ENCODE measurements at places on chromosomes 2 and 18.

DNA sequence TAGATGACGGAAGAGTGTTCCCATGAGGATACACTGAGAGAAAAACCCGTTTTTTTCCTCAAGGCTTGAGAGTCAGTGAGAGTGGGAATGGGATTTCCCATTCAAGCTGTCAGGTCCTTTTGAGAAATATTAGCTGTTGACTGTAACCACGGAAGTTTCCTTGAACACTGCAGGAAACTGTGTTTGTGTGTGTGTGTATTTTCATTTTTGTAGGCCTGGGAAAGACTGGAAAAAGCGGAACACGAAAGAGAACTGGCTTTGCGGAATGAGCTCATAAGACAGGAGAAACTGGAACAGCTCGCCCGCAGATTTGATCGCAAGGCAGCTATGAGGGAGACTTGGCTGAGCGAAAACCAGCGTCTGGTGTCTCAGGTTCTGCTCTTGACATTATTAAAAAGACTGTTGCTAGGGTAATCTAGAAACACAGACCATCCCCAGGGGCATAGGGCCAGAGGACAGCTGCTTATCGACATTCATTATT, 98.8 kb upstream of the EML6 start:
- DNase-seq = no peak

GRCh38 chr18:31774477-31774785, 13.8 kb upstream of the SLC25A52 start:
- DNase-seq = no peak

DNA sequence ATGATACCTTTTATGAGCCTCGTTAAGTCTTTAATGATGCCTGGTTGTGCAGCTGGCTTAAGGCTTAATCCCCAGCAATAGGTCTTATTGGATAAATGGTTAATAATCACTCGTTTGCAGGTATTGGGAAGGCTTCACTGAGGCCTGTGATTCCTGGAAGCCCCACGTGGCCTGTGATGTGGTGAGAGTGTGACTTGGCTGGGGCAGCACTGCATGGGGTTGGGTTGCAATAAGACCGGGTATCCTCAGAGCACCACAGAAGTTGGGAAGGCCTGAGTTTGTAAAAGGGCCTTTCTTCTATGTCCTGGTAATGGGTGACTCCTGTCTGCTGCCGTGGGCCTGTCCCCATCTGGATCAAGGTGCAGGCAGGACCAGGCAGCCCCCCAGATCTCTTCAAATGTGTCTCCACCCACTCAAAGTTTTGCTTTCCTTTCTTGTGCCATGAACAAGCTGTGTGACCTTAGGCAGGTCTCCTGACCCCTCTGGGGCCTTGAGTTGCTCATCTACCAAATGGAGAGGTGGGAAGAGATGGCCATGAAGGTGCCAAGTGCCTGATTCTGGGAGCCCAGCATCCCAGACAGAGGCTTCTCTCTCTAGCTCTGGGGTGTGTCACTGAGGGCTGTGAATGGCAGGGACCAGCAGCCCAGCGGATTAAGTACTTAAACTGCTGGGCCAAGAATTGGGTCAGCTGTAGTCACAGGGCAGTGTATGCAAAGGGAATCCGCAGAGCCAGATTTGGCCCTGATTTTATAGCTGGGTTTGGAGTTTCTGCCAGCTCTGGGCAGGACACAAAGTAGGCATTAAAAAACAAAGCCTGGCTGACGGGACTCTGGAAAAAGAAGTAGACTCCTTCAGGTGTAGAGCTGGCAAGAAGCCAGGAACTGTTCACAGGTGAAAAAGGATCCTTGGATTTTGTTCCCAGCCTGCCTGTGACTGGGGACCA, 24.4 kb downstream of the LBH start:
- DNase-seq = no peak

DNA sequence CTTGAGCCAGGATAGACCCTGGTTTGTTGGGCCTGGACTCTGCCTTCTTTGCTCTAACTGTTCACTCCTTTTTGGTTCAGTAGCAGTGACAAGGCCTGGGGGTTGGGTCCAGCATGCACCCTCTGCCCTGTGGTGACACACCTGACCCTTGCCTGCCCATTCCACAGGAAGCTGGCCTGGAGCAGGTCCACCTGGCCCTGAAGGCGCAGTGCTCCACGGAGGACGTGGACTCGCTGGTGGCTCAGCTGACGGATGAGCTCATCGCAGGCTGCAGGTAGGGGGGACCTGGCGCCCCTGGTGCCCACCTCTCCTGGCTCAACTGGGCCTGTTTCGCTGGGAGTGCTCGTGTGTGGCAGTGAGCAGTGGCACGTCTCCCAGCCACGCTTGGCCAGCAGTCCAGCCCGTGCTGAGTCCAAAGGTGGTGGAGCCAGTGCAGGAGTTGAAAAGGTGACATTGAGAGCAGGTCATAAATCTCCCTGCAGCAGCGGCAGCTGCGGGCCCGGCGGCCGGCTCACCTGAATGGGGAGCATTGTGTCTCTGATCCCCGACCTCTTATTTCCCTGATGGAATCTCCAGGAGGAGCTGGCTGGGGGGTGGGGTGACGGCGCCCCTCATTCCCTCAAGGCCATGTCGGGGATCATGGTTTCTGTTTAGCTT, 102.6 kb downstream of the DYSF start:
- DNase-seq = no peak

DNA sequence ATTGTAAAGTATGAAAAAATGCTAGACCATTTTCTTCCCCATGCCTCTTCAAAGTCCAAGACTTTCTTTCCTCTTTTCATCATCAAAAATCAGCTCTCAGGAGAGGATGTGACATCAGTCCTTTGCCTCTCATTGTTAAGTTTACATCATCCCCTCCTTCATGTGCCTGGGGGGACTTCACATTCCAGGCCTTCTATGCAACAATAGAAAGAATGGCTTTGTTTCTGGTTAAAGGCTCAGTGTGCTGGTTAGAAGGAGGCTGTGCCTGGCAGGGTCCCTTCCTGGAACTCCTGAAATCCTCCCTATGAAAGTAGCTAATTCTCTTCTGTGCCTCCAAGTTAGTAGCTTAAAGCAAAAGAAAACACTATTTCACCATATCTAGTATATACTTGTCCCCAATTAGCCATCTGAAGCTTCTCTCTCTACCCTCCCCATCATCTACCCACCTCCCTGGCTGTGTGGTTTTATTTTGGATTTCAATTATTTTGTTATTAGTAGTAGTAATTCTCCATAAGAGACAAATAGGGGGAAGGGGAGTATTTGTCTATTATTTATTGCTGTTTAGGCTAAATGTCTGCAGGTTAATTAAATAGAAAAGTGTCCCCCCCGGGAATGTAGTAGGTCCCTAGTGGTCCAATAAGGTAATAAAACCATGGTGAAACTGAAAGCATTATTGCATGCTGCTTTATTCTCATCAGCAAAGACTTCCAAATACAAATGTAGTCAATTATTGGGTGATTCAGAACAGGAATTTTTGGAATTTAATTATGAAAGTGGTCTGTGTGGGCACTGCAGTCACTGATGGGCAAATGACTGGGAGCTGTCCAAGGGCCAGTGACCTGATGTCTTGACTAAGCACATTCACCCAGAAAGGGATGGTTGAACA, 69.0 kb downstream of the CPO start:
- DNase-seq = peak; percentile 73

DNA sequence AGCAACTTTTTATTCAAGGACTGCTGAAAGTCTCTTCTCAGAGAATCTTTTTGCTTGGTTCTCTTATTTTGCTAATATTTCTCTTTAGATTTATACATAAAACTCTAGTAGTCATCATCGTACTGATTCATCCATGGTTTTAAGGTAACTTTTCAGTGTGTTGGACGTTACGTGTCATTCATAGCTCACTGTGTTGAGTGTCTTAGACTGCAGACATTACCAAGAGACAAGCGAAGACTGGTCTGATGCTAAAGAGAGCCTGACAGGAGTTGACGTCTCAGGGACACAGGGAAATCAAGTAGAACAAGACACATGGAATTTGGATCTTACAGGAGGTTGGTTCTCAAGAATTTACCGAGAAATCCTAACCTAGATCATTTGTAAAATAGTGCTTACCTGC, 25.5 kb downstream of the RBM44 start:
- no peak for DNase-seq

- DNase-seq = no peak
Observed at GRCh38 chr2:177072090-177072489, 140.5 kb upstream of the HNRNPA3 start.

DNA sequence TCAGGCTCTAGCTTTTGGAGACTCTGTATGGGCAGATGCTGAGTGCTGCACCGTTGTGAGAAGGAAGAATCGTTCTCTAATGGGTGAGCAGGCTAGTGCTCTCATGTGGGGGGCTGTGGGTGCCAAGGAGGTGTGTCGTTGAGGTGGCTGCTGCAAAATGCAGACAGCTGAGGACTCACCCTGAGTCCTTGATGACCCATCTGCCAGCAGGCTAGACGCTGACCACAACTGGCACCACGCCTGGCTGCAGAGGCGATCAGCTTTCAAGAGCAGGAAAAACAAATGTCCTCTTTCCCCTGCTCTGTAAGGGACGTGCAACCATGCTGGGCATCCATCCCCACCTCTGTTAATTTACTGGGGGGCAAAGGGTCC, 48.2 kb downstream of the HAUS1 start:
- DNase-seq = peak; percentile 74

DNA sequence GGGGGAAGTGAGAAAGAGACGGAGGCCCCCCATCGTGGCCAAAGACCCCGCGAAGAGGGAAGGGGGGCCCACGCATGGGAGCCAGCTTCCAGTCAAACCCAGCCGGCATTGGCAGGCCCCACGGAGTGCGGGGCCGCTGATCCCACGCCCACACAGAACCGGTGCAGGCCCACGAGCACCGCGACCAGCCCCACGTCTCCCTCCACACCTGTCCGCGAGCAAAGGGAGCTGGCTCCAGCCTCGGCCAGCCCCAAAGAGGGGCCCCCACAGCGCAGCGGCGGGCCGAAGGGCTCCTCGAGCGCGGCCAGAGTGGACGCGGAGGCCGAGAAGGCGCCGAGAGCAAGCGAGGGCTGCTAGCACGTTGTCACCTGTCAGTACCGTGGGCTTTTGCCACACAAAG, 125.0 kb upstream of the TWIST2 start:
- no peak for DNase-seq

DNA sequence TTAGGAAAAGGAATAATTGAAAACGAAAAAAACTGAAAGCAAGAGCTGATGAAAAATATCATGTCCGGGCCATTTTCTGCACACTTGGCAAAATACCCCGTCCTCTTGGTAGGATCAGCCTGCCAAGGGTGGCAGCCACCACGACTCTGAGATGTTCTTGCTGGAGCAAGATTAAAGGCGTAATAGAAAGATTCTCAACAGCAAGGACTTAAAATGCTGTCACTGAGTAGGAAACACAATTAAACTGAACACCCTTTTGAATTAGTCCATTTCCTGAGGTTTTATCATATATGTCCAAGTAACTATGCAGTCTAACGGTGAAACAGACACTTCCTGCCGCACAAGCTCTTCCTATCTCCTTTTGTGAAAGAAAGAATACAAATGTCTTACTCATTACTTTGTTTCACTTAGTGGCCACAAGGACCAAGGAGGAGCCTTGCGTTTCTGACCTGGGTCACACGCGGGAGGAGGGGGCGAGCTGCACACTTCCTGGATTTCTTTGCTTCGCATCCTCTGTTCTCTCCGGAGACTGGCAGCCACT, 222.7 kb downstream of the PIEZO2 start:
- no peak for DNase-seq

DNA sequence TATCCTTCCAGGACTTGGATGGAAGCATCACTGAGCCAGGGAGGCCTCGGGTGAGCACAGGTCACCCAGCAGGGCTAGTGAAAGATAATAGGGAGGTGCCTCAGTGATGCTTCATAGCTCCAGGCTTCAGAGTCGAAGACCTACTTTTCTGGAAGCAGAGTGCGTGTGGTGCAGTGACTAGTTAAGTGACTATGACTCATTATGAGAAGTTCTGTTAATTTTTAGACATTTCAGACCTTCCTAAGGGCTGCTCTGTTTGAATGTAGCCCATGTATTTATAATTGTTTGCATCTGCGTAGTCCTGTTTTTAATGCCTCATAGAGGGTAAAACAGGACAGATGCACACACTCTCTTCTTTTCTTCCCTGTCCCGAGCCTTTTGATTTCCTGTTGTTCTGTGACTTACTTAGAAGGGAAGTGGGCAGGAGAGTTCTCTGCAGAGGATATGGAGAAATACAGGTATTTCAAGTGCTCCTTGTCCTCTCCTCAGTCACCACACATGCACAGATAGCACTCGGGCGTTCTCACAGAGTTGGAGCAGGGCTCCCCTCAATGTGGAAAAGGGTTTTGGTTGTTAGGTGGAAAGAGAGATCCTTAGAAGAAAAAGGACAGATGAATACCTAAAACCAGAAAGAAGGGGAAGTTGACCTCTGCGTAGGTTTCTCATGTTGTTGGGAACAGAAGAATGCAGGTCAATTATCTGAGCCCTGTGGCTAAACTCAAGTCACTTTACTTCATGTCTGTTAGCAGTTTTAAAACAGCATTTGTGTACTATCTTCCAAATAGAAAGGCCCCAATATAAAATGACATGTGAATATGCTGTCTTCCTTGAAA, 34.7 kb downstream of the RALB start:
- DNase-seq = peak; percentile 99

- no peak for DNase-seq
Observed at GRCh38 chr2:54776494-54776893, 53.0 kb downstream of the EML6 start.

GRCh38 chr2:215711471-215712034, 275.7 kb upstream of the FN1 start:
- peak; percentile 95 for DNase-seq

- peak; percentile 44 for DNase-seq
Observed at GRCh38 chr2:200307724-200308545, 1.4 kb downstream of the SPATS2L start.

GRCh38 chr2:39510140-39510539, 73.1 kb upstream of the MAP4K3 start:
- DNase-seq = no peak

- peak; percentile 78 for DNase-seq
Observed at GRCh38 chr2:10659898-10660568, 29.7 kb downstream of the NOL10 start.

DNA sequence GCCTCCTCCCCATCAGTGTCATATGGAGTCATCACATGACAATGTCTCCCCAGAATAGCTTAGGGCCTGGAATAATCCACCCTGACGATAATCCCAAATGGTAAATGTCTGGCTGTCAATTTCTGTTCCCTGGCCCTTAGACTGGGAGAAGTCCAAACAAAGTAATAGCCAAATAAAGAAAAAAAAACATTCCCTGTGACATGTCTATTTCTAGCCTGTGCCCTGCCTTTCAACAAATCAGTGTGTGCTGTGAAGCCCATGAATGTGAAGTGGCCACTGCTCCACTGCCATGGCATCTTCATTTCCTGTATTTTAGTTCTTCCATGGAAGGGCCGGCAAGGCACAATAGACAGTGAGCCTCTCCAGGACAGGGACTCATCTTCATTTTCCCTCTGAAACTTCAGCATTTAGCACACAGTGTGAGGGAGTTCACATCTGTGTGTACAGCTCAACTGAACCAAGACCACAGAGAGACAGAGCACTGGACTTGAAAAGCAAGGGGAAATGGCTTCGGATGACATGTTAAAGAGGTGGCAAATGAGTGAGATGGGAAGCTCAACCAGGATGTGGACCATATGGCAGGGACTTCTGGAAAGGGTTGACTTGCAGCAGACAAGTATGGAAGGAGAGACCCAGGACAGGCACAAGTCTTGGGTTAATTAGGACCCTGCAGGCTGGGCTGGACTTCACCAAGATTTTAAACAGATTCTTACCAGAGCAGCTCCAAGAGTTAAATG, 140.0 kb downstream of the ANTXR1 start:
- DNase-seq = no peak

All from renal cortical epithelial cell (primary cell).